ENCODE measurements at places on chromosomes 6 and 20.
A peak's percentile ranks its signal among the peaks of the same experiment; 100 is the strongest.

- DNase-seq: no peak
Observed at GRCh38 chr6:150245148-150245935, 102.5 kb downstream of the PPP1R14C start.

GRCh38 chr6:136613477-136613876 is 63.3 kb upstream of the MAP7 start:
- DNase-seq: no peak

- no peak for DNase-seq
Observed at GRCh38 chr6:38164671-38165108, 345.2 kb downstream of the ZFAND3 start.

DNA sequence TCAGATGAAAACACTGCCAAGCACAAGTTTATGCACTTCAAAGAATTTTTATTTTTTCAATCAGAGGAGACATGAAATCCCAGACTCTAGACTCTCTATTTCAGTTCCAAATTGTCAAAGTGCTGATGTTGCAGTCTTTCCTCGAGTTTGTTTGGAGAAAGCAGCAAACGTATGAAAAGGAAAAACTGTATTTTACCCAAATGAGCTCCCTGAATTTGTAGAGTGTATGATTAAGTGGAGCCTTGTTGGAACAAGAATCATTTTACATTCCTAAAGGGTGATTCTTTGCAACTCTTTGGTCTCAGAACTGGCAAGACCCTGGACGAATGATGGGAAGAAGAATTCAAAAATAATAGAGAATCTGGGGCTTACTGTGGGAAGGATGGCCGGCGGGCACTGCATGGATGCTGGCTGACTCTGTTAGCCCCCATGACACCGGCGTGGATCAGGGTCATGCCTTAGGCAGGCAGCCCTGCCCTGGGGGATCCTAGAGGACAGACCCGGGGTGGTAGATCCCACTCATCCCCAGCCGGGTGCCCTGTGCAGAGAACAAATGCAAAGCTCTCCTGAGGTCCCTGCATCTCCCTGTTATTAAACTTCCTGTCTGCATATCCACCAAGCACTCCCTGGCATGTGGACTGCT is 207.4 kb downstream of the FNDC1 start:
- DNase-seq: no peak

- DNase-seq: peak; percentile 10
Observed at GRCh38 chr6:74720923-74721322, 484.9 kb downstream of the COL12A1 start.

DNA sequence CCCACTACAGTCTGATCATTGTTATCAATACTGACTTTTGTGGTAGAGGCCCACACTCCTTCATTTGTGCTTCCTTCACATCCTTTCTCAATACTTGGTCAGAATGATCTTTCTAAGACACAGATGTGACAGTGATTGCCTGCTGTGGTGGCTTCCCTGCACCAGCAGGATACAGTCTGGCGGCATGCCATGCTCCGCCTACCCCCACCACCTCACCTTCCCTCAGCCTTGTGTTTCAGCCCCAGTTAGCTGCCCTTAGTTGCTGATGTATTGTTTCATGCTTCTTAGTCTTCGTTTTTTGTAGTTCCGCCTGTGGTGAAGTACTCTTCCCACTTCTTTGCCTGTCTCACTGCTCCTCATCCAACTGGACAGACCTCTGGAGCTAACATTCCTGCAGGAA is 10.9 kb downstream of the LRRC1 start:
- DNase-seq: no peak
